ENCODE measurements at places on chromosomes 11 and 22.

DNA sequence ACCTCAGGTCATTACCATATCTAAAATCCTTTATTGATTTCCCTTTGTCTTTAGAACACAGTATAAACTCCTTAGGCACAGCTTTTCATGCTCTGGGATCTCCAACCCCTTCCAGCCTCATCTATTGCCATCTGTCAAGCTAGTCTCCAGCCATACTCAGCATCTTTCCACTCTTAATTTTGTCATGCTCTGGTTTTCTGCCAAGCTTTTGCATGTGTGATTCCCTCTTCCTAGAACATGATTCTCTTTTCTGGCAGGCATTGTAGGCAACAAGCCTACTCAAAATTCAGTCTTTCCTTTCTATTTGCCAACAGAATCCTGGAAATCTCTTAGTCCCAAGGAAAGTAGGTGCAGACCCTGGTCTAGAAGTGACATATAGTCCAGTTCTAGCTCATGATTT, 35.5 kb upstream of the SLC6A5 start:
- no peak for DNase-seq

GRCh38 chr11:27295928-27296327, 67.1 kb downstream of the CCDC34 start:
- no peak for DNase-seq

- no peak for DNase-seq
Observed at GRCh38 chr11:1422481-1422880, 32.7 kb downstream of the BRSK2 start.

GRCh38 chr11:26719998-26720397, 1.9 kb downstream of the SLC5A12 start:
- DNase-seq, result no peak

GRCh38 chr11:2835296-2835695, 50.3 kb downstream of the CDKN1C start:
- peak; percentile 72 for DNase-seq

Measured in H54 (cell line).